ENCODE measurements at places on chromosomes 13 and 19.

DNA sequence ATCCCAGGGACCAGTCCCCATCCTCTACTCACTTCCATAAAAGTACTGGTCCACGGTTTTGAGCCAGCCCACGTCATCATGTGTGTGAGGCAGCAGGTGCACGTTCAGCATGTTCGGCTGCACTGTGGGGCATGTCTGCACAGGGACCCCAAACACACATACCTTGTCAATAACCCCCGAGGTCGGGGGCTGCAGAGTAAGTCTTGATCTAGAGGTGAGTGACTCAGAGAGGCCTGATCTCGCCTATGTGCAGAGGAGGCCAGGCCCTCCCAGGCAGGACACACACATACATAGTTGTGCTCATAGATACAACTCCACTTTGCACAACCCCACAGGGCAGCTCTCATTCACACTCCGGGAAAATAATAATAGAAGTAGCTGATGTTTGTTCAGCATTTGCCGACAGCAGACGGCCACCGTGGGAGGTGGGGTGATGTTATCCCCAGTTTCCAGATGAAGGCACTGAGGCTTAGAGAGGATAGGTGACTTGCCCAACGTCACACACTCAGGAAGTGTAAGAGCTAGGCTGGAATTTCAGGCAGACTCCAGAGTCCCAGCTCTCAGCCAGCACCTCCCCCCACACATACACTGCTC lies 774 bp downstream of the MAN2B1 start:
- no peak for DNase-seq

GRCh38 chr13:112071723-112072533 lies 5.0 kb downstream of the SOX1 start:
- DNase-seq, result no peak

DNA sequence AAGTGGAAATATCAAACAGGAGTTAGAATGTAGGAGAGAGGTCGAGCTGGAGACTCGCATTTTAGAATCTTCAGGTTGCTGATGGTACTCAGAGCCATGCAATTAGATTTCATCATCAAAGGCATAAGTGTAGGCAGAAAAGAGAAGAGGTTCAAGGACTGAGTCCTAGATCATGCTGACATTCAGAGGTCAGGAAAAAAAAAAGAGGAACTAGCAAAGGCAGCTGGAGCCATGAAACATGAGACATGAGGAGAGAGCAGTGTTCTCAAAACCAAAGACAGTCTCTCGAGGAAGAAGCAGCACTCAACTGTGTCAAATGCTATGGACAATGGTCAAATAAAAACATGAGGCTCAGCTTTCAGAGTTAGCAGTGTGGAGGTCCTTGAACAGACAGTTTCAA lies 12.4 kb upstream of the TPP2 start:
- no peak for DNase-seq

- DNase-seq, result no peak
These were observed 111.1 kb downstream of the COG6 start for GRCh38 chr13:39766464-39767158.

- no peak for DNase-seq
These were observed 127.1 kb downstream of the VWA8 start for GRCh38 chr13:41833831-41834230.

DNA sequence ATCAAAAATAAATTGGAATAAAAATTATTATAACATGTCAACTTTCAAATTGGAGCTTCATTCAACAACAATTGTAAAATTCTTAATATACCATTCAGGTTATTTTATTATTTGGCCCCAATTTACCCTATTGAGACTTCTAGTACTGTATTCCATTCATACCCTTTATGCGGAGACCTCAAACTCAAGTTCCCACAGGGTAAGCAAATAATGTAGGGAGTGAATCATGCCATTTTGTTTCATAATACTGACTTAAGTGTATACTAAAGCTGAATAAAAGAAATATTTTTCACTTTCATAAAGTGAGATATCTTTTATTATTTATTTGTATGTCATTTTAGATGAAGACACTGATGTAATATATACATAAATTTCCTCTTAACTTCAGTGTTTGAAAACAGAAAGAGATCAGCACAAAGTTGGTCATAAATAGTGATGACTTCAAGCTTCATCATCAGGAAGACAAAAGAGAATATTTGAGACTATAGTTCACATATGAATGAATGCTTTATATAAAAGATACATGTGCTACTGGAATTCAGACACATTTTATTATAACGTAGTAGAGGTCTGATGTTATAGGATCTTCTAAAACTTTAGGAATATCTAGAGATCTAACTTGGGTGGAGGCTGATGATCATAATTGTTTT lies 894.4 kb upstream of the PCDH9 start:
- no peak for DNase-seq

DNA sequence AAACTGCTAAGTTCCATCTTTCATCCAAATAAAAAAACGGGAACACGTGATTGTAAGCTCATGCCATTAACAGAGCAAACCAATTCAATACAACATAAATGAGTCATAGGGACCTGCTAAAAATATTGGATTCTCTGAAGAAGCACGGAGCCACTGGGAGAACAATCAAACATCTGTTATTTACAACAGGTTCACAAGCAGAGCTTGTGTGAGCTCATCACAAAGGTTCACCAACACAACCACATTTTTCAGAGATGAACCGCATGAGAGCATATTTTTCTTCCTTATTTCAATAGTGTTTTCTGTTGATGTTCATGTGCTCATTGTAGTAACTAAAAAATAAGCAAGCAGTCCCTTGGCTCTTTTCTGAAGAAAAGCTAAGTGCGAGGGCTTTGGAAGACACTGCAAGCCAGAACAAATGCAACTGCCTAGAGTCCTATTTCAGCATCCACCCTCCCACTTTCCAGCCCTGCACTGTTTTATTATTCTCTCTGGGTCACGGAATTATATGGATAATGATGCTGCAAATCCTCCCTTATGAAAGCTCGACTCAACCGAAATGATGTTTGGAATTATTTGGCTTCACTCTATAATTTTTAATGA lies 545.8 kb downstream of the LIG4 start:
- no peak for DNase-seq

DNA sequence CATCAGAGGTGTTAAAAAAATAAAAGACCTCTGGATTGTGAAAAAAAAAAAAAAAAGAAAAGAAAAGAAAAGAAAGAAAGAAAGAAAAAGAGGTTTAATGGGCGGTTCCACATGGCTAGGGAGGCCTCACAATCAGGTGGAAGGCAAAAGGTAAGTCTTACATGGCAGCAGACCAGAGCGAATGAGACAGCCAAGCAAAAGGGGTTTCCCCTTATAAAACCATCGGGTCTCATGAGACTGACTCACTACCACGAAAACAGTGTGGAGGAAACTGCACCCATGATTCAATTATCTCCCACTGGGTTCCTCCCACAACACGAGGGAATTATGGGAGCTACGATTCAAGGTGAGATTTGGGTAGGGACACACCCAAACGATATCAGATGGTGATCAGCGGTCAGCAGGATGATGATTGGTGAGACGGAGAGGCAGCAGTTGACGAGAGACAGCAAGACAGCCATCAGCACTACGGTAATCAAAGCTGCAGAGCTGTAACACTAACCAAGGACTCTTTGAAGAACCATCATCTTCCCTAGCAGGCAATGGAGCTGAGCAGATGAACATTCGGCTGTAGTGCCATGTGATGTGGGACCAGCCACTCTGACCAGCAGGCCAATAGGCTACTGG lies 3.9 kb upstream of the CD209 start:
- no peak for DNase-seq

DNA sequence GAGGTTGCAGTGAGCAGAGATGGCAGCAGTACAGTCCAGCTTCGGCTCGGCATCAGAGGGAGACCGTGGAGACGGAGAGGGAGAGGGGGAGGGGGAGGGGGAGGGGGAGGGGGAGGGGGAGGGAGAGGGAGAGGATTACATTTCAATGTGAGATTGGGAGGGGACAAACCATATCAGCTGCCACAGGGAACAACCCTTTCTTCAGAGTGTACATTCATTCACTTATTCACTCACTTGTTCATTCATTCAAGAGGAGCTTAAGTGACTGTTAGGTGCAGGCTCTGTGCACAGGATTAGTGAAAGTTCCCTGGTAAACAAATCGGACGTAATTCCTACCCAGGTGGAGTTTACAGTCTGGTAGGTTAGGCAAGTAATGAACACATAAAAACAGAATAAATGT lies 65.6 kb upstream of the MEDAG start:
- DNase-seq, result no peak

- no peak for DNase-seq
These were observed 126.9 kb downstream of the SPRY2 start for GRCh38 chr13:80214050-80214449.

- no peak for DNase-seq
These were observed 65.3 kb upstream of the ZNF681 start for GRCh38 chr19:23823952-23824389.

DNA sequence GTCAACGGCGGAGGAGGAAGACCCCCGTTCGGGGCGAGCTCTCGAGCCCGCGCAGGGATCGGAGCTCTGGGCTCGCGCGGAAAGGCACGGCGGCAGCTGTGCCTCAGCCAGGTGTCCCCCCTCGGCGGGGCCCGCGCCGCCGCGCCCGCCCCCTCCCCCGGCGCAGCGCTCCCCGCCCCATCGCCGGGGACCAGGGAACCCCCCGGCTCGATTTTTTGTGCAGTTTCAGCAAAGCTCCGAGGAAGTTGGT lies 110.0 kb downstream of the KCNRG start:
- DNase-seq, result no peak

GRCh38 chr19:2962018-2962670 lies 15.2 kb upstream of the TLE6 start:
- DNase-seq, result no peak

- DNase-seq, result no peak
These were observed 6.1 kb downstream of the FSD1 start for GRCh38 chr19:4310247-4311121.

DNA sequence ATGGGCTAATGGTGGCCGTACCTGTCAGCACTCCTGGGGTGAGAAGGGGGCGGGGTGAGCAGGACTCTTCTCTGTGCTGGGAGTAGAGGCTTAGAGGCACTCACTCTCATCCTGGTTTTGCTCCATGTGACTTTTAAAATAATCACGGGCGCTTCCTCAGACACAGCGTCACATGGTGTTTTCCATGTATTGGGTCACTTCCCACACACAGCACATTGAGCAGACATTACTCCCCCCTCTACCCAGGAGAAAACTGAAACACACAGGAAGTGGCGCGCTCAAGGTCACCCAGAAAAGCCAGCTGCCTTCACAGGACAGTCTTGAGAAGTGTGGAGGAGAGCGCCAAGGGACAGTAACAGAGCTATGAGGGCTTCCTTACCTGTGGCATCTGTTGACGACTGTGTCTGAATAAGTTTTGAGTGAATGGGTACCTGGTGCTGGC lies 23.2 kb downstream of the SPATA13 start:
- no peak for DNase-seq

- DNase-seq, result no peak
These were observed 152.4 kb downstream of the LMO7 start for GRCh38 chr13:75788481-75788981.

DNA sequence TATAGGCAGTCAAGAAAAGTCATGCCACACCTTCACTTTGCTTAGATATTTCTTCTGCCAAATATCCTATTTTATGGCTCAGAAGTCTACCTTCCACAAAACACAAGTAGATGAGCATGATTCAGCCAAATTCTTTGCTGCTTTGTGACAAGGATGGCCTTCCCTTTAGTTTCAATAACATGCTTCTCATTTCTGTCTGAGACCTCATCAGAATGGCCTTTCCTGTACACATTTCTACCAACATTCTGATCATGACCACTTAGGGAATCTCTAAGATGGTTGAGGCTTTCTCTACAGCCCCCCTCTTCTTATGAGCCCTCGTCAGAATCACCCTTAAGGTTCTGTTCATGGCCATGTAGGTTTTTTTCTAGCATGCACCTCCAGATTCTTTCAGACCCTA lies 96.2 kb downstream of the COL4A2 start:
- DNase-seq, result no peak

DNA sequence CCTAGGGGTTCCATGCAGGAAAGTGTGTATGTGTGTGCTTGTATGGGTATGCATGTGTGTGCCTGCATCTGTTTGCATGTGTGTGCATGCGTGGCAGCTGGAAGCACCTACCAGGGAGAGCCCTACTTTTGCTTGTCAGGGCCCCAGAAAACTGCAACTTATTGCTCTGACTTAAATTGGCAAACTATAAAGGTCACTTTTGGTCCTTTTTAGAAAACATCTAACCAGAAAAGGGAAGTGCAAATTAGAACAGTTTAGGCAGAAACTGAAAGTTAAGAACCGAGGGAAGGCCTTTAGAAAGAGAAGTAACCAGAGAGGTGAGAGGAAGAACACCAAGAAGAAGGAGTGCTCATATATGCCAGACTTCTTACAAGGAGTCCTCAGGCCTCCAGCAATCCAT lies 32.5 kb downstream of the DLEU7 start:
- DNase-seq, result no peak

- no peak for DNase-seq
These were observed 318.0 kb upstream of the KLF12 start for GRCh38 chr13:74452176-74452575.

DNA sequence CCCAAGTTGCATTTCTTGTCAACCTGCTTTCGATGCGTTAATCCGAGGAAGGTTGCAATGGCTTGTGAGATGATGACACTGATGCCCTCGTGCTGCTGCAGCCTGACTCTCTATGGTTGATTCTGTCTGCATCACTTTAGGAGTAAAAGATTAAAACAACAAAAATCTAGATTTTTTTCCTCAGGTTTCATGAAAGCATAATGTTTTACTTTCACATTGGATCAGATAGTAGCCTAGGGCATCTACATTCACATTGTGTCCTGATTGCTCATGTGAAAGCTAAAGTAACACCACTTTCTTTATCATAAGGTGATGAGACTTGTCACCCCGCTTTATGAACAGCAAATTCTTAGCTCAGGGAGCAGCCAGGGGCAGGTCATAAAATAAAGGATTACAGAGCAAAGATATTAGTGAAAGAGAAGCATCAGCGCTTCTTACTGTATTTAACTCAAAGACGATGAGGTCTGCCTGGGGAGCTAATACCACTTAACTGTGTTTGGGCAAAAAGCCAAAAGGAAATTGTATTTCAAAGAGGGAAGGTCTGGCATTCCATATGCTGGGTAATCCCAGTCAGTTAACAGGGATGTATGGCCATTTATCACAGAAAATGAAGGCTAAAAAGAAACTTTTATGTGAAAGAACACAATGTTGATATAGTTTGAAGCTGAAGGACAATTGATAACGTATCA lies 270.5 kb downstream of the GPC6 start:
- no peak for DNase-seq

- no peak for DNase-seq
These were observed 1.5 kb downstream of the HS6ST3 start for GRCh38 chr13:96091164-96092117.

Data from mesenteric fat pad (tissue), 1 donor.